ENCODE measurements at places on chromosomes 6 and 20.

- no peak for DNase-seq
These were observed 70.7 kb upstream of the LTV1 start for GRCh38 chr6:143772116-143773086.

GRCh38 chr20:45647441-45648050, 16.5 kb upstream of the WFDC9 start:
- DNase-seq, result no peak

DNA sequence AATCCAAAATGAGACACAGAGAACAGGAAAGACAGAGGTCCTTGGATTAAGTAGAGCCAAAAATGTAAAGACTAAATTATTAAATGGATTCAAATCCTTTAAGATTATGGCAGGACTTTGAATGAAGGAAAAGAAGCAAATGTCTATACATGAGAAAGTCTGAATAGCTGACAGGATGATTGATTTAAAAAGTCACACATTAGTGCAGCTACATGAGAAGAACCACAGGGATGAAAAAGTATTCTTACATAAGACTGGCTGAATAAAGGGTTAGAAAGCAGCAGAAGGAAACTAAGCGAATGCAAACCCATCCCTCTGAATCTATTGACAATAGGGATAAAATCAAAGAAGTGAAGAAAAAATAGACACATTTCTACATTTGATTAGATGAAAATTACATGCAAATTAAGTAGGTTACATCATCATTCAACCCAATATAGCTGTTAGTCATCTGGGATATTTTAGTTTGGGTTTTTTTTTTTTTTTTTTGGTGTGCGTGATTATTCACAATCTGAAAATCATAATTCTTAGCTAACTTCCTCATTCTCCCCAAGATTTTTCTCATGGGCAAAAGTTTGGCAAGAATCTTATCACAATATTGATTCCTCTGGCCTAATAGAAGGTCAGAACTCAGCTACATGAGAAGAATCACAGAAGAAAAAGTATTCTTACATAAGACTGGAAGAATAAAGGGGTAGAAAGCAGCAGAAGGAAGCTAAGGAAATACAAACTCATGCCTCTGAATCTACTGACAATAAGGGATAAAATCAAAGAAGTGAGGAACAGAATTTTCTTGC, 845.4 kb downstream of the HACE1 start:
- no peak for DNase-seq

DNA sequence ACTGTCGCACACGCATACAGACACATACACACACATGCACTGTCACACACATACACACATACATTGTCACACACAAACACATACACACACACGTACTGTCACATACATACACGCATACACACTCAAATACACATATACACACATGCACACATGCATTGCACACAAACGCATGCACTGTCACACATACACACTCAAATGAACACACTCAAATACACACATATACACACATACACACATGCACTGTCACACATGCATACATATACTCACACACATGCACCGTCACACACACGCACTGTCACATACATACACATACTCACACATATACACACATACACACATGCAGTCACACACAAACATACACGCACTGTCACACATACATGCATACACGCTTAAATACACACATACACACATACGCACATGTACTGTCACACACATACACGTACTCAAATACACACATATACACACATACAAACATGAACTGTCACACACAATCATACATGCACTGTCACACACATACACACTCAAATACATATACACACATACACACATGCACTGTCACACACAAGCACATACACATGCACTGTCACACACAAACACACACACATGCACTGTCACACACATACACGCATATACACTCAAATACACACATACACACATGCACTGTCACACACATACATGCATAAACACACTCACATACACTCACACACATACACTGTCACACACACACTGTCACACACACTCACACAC, 548.6 kb upstream of the BTBD3 start:
- DNase-seq, result no peak

DNA sequence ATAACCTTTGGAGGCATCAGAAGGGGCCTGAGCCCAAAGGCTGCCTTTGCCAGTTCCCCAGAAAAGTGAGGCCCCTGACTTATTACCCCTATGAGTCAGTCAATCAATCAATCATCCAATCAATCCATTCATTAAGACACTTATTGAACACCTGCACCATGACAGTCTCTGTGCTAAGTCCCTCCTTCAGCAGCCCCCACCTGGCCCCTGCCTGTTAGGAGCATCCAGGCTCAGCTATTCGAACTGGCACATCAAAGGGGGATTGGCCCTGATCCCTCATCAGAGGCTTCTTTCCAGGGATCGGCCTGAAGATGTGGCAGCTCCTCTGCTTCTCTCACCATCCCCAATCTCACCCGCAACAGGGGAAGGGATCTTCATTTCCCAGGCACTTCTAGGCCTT, 27.7 kb upstream of the VEGFA start:
- DNase-seq, result no peak

GRCh38 chr20:34921436-34921835, 34.2 kb downstream of the GSS start:
- DNase-seq, result no peak

GRCh38 chr6:70110126-70111022, 192.5 kb downstream of the COL9A1 start:
- DNase-seq, result no peak

Data from activated T-cell treated with anti-CD3 and anti-CD28 coated beads for 48 hours (primary cell).